ENCODE measurements at places on chromosomes 7 and 10. TPM values are rescaled to one million over a fixed set of nuclear protein-coding genes. Genes with fewer than 3 reads are reported as not detected.

DNA sequence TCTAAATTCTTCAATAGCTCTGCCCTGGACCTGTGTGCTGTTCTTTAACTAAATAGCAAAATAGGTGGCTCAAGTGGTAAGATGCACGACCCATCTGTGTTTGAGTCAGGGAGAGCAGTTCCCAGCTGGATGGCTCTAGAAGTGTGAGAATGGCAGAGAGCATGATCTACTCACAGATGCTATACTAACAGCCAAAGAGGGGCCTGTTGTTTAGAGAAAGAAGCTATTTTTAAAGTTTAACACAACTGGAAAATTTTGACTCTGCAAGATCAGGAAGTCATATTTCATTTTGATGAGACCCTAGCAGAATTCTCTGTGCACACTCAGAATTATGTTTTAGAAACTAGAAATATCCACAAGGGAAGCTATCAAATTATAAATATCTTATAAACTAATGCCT lies 87.4 kb upstream of the PIP4K2A start:
- DNase-seq, result no peak

GRCh38 chr10:33327751-33328150 lies 6.7 kb downstream of the NRP1 start:
- DNase-seq, result no peak

DNA sequence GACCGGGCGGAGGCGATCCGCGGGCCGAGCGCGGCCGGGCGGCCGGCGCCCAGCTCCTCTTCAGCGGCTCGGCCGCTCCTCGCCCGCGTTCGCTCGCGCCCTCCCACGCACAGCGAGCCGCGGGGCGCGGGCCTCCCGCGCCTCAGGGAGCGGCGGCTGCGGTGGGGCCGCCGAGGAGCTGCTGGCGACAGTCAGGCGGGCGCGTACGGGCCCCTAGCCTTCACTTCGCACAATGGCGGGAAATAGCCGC lies at the start of gene MCMBP:
Gene MCMBP (minus strand): TSS at position 234 of the 250 bp plus-strand sequence. CDS start 259 bp downstream, outside the sequence.
- DNase-seq, result no peak

GRCh38 chr7:116431787-116432526 lies 67.6 kb upstream of the CAV2 start:
- no peak for DNase-seq

DNA sequence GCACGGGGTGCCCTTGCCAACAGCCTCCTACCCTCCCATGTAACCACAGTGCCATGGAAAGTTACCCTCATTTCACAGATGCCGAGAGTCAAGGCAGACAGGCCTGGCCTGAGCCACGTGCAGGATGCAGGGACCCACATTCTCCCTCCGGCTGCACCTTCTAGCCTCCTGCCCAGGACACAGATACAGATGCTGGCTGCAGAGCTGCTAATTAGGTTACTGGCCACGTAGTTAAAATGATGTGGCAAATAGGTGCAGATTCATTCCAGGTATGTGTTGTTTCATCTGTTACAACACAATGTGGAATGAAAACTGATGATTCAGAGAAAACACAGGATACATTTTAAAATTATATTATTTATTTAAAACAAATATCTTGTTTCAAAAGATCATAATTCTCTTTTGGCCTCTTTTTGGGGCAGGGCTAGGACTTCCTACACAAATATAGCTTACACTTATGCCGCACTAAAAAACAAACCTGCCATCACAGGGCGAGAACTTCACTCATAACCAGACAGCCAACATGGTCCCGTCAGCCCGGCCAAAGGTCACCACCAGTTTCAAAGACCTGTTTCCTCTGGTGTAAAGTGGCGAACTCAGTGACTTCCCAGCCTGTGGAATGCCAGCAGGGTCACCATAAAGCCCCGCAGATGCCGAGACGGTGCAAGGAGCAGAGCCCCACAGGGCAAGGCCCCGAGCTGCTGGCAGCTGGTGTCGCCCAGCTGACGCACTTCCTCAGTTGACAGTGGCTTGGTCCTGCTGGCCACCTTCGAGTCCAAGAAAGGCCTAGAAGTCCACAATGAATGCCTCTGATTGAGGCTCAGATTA lies 83.5 kb downstream of the TNS3 start:
- DNase-seq, result no peak

DNA sequence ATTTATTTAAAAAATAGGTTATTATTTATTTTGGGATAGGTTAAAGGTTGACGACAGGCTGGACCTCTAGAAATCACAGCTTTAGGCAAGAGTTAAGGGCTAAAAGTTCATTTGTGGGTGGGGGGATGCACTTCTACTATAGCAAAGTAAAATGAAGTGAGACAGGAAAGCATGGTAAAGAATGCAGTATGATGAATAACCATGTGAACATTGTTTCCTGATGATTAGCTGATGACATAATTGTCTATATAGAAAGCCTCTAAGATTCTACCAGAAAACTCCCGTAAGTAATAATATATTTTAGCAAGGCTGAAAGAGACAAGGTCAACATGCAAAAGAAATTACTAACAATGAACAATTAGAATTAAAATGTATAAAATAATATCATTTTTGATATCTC lies 25.7 kb upstream of the PRSS37 start:
- DNase-seq, result no peak

DNA sequence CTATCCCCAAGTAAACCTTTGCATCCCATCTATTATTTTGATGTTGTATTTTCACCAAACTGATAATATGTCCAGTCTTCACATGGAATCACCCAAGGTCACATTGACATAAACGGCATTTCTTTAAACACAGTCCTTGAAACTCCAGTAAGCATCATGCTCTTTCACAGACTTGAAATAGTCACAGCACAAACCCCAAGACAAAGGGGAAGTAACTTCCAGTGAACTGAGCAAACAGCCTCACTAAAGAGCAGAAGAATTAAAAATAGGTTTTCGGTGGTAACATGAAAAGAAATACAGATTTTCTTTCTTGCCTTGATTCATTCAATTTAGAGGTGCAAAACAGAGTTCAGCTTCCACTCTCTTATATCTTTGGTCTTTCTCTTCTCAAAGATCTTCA lies 253.7 kb downstream of the SFMBT2 start:
- no peak for DNase-seq

- DNase-seq, result no peak
Observed at GRCh38 chr10:58667658-58668310, 155.1 kb downstream of the BICC1 start.

- no peak for DNase-seq
Observed at GRCh38 chr10:96863922-96864543, 31.9 kb downstream of the LCOR start.

The SOSTDC1 gene
- total RNA-seq, result 12.6 TPM

DNA sequence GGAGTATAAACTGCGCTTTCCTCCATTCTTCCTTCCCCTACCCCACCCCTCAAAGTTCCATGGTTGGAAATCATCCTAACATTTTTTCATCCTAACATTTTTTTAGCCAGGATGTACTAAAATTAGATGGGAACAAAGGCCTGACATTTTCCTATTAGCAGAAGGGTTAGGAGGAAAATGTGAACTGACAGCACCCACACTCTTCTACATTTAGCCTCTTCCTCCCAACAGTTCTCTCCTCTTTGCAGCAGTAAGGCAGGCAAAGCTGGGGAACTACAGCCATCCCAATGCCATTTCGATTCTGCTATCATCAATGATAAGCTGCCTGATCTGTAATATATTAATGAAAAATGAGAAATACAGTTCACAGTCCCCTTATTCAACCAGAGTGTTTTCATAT lies 11.4 kb upstream of the FAM53B start:
- DNase-seq, result no peak

The HOXA3 gene
- total RNA-seq, result not detected
